ENCODE measurements at places on chromosomes 2 and 18.
A peak's percentile ranks its signal among the peaks of the same experiment; 100 is the strongest.

GRCh38 chr18:36424741-36425142 lies 127.2 kb downstream of the FHOD3 start:
- peak; percentile 44 for DNase-seq

GRCh38 chr2:106609780-106610179 lies 122.6 kb downstream of the CD8B2 start:
- no peak for DNase-seq

- no peak for DNase-seq
Measured at GRCh38 chr18:23415515-23415914, 37.6 kb upstream of the RIOK3 start.

DNA sequence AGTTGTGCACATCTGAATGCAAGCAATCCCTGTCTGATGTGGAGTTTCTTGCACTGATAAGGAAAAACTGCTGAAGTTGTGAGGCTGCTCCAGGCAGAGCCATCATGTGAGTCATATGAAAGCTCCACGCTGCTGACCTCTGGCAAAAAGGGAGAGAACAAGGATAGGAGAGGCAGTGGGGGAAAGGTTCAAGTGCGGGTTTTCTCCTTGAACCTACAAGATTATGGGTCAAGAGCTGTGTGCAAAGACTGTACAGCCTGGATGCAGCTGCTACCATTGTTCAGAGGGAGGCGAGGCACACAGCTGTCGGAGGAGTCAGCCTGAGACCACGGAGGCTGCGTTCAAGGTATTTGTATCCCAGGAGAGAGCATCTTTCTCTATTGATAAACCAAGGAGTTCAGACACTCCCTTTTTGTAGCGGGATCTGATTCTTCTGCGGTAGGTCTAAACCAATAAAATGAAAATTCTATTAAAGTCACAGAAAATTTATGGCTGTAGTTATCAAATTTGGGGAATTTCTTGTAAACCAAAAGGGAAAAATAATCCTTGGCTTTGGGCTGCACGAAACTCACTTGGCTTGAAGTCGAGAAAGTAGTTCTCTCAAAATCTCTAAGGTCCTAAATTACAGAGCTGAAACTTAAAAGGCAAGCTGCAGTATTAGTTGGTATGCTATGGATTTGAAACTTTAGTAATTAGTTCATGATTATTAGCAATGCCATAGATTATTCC lies at the start of gene CDK15:
Gene CDK15 (plus strand): TSS at position 96 of the 729 bp plus-strand sequence. CDS start 128 bp downstream, at position 224.
- DNase-seq = peak; percentile 43

DNA sequence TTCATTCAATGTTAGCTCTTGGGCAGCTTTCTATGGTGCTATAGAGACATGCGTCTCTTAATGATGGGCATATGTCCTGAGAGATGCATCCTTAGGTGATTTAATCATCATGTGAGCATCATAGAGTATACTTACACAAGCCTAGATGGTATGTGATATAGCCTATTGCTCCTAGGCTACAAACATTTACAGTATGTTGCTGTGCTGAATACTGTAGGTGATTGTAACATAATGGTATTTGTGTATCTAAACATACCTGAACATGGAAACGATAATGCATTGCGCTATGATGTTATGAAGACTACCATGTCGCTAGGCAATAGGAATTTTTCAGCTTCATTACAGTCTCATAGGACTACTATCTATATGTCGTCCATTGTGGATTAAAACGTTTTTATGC lies 89.4 kb downstream of the ARHGAP15 start:
- no peak for DNase-seq

DNA sequence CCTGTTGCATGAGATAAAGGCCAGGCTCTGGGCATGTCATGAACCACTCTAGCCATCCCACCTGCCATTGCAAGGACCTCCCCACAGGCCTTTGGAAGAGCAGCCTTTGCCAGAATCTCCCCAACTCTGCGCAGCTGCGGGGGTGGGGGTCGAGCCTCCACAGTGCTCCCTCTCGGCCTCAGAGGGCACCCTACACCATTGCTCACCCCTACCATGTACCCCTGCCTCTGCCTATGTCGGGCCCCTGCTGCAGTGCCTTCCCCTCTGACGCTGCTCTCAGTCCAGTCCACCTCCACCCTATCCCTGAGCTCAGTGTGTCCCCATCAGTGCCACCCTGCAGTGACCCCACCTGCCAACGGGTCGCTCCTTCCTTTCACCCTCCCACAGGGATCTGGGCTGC lies 679.7 kb upstream of the RAB6C start:
- no peak for DNase-seq

- no peak for DNase-seq
Measured at GRCh38 chr2:68692511-68692910, 42.1 kb upstream of the ARHGAP25 start.
